Activated T-helper 1 cell treated with anti-CD3 and anti-CD28 coated beads, Interleukin-12 subunit alpha, Interleukin-12 subunit beta, Interleukin-2, Interleukin-4 antibody, amounts not matched to agents 30 ng/mL and 10 ng/mL and 1 ng/mL, durations not matched to agents 14 hours and 24 hours and 36 hours (primary cell): ENCODE measurements at places on chromosomes 2 and 18. TPM values are rescaled to one million over a fixed set of nuclear protein-coding genes. Genes with fewer than 3 reads are reported as not detected.

- no peak for DNase-seq
Observed at GRCh38 chr2:50512397-50512796, 519.5 kb downstream of the NRXN1 start.

DNA sequence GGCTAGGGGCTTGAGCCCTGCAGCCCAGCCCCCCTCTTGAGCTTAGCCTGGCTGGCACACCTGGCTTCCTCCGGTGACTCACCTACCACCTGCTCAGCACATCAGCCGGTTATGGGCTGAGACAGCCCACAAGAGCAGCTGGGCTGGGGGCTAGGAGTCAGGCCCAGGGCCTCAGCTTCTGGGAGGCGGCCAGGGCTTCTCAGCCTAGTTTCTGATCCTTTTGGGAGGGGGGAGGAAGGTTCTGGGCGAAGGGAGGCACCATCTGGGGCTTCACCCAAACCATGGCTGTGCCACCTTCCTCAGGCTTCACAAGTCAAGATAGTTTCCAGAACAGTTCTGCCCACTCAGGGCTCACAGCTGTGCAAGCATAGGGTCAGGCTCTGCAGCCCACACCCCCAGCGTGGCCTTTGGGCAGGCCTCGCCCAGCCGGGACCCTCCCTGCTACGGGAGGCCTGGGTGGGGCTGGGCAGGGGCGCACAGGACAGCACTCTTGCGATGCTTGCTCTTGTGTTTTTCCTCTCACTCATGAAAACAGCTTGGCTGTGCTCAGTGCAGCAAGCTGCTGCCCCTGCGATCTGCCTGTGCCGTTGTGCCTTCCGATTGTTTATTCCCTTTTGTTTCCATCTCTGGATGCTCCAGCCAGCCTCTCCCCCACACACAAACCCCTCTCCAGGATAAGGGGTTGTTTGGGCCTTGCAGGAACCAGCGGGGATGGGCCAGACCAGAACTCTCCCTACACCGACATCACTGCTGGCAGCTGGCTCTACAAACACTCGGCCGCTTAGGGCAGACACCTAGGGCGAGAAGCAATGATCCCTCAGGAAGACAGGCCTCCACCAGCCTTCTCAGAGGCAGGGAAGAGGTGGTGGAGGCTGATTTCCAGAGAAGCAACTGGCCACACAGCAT, 26.1 kb upstream of the SEMA4C start:
- DNase-seq = no peak

BABAM2 gene
- 46.3 and 46.6 TPM in 2 replicates for total RNA-seq

- no peak for DNase-seq
Observed at GRCh38 chr2:171185165-171185818, 24.6 kb upstream of the TLK1 start.

NEMP2 gene
- total RNA-seq = 11.7 and 13.6 TPM in 2 replicates

TNFRSF11A gene
- 22.9 and 27.1 TPM in 2 replicates for total RNA-seq

DNA sequence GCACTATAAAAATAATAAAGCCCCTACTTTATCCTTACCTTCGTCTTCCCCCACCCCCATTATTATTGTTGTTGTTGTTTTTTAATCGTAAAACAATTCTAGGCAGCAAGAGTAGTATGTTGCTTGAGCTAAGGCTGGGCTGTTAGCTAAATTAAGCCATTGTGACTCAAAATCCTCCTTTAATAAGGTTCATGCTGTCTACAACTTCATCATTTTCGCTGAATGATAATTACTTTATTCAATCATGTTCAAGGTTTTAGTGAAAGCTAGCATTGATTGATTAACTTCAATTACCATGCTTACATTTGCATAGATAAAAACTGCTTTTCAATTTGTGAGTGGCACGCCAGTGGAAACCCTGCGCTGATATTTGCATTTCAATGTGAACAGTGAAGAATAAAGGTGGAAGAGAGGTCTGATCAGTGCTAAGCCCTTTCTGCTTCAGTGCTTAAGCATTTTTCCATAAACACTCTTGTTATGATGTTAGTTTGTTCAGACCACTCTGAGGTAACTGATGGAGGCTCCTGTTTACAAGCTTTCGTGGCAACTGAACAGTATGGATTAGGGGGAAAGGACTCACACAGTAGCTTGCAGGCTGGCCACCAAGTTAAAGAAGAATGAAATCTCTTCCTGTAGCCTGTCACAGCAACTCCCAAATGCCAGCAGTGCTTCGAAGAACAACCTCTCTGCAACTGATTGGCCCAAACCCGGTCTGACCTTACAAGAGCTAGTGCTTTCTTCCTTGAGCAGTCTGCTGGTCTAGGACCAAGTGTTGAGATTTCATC, 156.8 kb downstream of the GPD2 start:
- DNase-seq = no peak

DLX1 gene
- total RNA-seq = not detected in 2 replicates

DNA sequence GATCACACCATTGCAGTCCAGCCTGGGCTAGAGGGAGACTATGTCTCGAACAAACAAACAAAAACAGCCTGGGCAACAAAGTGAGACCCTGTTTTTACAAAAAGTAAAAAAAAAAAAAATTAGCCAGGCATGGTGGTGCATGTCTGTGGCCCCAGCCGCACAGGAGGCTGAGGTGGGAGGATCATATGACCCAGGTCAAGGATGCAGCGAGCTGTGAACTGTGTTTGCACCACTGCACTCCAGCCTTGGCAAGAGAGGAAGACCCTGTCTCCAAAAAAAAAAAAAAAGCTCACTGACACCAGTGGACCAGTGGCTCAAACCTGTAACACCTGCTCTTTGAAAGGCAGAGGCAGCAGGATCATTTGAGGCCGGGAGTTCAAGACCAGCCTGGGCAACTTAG, 40.1 kb downstream of the UNC50 start:
- DNase-seq = no peak

PAX8 gene
- total RNA-seq = 0.70 and 1.6 TPM in 2 replicates

- DNase-seq = no peak
Observed at GRCh38 chr2:168139852-168140251, 107.5 kb downstream of the STK39 start.

NT5DC4 gene
- total RNA-seq = not detected in 2 replicates

DNA sequence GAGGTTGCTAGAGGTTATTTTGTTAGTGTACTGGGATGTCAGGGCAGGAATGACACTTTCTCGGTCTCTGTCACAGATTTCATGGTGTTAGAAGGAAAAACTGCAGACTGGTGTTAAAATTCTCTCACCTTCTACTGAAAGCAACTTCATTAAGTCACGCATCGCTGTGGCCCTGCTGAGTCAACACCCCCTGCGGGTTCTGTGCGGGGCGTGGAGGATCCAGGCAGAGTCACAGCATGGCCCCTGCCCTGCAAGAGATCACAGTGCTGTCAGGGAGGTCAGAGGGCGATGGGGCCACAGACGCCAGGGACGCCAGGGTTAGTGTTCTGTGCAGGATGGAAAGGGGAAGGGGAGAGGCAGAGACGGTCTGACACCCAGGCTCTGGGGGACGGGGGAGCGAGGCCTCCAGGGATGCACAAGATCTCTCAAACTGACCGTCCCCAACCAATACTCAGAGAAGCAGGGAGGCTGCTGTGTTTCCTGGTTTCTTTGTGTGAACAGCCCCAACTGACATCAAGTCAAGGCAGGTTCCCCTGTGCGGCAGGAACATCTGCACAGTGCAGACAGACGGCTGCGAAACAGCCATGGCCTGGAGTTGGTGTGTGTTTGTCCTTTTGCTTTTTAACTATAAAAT, 354.9 kb upstream of the SALL3 start:
- DNase-seq = no peak

GRCh38 chr2:214987261-214987660, 151.2 kb downstream of the ABCA12 start:
- DNase-seq = no peak

DNA sequence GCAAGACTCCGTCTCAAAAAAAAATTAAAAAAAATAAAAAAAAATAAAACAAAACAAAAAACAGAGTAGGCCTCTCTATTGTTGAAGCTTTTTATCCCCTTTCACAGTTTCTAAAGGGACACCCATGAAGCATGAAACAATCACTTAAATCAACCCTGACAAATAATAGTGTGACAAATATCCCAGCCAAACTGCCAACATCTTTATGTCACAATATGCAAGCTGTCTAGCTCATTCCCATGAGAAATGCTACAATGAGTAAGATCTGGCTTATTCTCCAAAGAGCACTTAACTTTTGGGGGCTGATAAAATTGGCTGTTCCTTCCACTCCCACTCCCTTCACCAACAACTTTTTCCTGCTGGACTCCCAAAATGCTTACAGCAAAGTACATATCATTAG, 21.7 kb upstream of the ABCA12 start:
- no peak for DNase-seq

- no peak for DNase-seq
Observed at GRCh38 chr18:60096428-60096827, 196.6 kb downstream of the PMAIP1 start.

GRCh38 chr2:190470256-190470826, 62.2 kb downstream of the MFSD6 start:
- no peak for DNase-seq
